ENCODE measurements at places on chromosomes 4 and X. TPM values are rescaled to one million over a fixed set of nuclear protein-coding genes. Genes with fewer than 3 reads are reported as not detected.

TBC1D9 gene
- 64.3 TPM for total RNA-seq

DNA sequence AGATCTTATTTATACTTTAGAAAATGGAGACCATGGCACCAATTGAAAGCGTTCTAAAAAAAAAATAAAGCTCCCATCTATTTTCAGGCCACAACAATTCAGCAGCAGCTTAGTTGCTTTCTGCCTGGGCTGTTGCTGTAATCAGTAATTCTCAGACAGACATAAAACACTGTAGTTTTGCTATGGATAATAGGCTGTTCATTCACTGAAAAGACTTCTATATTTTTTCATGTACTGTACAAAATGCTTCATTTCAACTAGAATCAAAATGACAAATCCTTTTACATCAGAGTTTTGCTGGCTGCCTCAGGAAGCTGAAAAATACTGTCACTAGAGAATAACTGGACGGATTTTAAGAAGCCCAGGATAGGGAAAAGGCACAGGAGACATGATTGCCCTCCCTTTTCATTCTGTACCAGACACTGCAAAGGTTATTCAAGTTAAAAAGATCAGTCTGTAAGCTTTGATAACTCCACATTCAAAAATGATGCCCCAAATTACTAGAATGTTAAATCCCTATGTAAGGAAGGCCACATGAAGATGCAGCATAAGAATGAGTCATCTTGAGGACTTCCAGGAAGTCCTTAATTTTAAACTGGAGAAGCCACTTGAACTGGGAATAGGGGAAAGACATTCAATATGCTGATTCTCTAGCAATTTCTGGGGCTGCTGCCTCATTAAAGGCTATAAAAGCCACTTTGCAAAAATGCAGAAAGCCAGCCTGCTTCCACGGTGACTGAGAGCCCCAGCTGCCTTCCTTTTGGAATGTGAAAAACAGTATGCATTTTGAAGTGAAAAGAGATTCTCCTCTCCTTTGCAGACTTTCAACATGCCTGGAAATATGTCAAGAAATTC lies 403.2 kb upstream of the RASGEF1B start:
- no peak for DNase-seq

PGK1 gene
- 359 TPM for total RNA-seq

DNA sequence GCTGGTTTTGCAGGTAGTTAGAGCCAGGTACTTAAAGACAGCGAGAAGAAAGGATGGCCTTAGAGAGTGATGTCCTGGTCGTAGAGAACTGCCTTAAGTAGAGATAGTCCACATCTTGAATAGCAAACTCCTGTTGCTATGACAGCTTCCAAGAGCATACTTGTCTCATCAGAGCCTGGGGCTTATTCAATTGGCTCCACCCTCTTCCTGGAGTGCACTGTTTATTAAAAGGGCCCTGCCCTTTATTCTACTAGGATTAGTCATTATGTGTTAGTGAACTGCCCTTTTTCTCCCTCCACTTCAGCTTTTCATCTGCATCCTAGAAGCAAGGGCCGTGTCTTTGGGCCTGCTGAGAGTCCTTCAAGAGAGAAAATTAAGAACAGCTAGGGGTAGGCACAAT lies 94.5 kb upstream of the EOLA2 start:
- no peak for DNase-seq

DNA sequence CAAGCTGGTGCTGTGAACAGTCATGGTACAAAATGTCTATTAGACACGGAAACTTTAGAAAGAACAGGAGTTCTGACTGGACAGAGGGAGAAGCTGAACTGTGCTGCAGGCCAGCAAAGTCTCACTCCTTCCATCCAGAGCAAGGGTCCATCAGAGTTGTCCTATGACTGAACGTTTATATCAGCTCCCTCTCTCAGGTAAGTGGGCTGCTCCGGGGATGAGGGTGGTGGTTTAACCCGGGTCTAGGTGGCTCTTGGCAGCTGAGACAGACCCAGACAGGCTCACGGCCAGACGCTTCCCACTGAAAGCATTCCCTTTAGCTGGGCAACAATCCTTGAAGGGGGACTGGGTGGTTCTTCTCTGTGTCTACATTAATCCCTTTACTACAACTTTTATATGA lies 385.0 kb upstream of the SMIM31 start:
- DNase-seq = no peak

DNA sequence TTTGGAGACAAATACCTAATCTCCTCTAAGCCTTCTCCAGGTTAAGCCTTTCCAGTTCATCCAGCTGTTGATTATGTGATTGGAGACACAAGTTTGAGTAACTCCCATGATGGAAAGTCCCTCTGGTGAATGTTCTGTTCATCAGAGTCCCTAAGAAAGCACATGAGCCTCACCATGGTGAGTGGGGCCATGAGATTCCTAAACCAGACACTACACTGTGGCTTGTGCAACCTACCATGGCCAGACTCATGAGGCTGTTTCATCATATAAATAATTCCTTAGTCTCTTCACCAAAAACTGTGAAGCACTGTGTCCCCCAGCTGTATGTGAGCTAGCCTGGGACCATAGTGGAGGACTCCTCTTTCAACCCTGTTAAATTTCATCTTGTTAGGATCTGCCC lies 14.4 kb downstream of the PKD2 start:
- DNase-seq = no peak

GRCh38 chr4:52052475-52052780 lies 1.3 kb downstream of the SPATA18 start:
- no peak for DNase-seq

CT45A2 gene
- not detected for total RNA-seq

DNA sequence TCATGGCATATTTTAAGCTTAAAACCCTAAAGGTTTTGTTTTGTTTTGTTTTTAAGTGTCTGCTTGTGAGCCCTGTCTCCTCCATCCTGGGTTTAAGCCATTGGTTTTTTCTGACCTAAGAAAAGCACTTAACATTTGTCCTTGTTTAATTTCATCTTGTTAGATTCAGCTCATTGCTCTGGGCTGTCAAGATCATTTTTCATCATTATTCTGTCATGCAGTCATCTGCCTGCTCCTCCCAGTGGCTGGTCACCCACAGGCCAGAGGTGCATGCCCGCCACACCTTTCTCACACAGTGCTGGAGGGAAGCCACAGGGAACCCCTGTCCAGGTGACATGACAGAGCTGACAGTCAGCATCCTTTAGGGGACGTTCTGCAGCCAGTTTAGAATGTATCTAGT lies 11.7 kb upstream of the REELD1 start:
- no peak for DNase-seq

DNA sequence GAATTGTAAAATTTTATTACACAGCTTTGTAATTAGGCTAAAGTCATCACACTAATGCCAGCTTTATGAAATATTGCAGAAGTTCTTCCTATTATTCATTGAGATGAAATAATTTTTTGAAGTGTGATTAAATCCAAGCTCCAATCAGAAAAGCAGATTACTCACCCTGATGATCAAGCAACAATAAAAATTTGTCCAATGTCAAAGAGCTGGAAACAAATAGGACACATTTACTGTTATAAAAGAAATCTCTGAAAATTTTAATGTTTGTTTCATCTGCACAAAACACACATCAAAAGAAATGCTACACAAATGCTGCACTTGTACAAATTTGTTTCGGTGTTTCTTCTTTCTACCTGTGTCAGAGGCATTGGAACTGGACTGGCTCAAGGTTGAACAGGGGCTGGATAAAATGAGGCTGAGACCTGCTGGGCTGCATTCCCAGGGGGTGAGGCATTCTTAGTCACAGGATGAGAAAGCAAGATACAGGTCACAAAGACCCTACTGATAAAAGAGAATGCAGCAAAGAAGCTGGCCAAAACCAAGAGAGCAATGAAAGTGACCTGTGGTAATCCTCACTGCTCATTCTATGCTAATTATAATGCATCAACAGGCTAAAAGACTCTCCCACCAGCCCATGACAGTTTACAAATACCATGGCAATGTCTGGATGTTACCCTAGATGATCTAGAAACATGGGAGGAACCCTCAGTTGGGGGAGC lies 78.3 kb downstream of the GASK1B start:
- peak; percentile 69 for DNase-seq

PF4V1 gene
- not detected for total RNA-seq

GRCh38 chrX:100926453-100926852 lies 2.3 kb downstream of the XKRX start:
- no peak for DNase-seq

DNA sequence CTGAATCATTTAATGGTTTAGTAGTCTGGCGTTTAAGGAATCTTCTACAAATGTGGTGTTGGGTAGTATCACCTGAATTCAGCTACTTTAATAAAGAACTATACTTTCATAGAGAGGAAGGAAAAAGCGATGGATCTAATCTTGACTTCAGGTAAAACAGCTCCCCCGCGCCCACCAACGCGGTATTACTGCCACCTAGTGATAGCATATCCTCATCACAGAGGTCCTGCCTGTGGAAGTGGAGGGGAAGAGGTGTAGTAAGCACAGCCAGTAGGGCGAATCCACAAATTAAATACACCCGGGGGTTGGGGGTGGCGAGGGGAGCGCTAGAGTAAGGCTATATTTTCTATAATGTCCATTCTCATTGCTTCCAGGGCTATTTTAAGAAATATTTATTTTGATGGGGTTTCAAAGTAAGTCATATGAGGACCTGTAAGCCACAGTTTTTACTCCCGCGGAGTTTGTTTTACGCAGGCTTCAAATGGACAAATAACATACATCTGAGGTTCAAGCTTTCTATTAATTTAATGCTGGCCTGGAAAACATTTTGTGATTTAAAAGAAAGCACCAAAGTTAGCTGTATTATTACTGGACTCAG lies 8.3 kb upstream of the DAPP1 start:
- DNase-seq = peak; percentile 69

DNA sequence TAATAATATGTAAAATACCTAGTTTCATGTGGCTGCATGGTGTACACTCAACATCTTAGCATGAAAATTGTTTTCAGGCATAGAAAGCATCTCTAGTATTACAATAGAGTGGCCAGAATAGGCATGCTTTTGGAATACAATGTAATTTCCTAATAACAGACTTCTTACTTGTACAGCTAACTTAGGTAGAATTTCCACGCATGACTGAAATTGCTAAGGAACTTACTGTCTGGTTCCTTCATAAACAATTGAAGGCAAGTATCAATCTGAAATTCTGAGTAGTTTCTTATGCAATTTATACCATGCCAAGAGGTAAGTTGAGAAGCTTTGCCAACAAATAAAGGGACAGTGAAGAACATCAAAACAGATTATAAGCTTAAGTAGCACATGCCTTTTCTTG lies 26.7 kb downstream of the SULT1E1 start:
- DNase-seq = no peak

H2AZ1 gene
- 107 TPM for total RNA-seq

GRCh38 chrX:119467433-119467832 lies 811 bp upstream of the SLC25A5 start:
- DNase-seq = no peak

SH2D1A gene
- not detected for total RNA-seq

DNA sequence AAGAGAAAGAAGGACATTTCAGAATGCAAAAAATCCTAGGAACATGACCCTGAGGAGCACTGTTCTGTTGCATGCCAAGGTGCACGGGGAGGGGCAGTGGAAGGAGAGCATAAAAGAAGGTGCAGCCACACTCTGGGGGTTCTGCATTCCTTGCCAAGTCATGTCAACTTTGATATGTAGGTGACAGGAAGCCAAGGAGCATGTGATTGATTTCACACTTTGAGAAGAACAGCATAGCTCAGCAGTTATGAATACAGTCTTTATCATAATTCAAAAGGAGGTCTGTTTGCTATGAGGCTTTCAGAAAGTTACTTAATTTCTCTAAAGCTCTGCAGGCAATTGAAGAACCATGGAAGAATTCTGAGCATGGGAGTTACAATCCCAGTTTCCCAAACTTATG lies 50.6 kb downstream of the SCFD2 start:
- DNase-seq = no peak
